AG20443 (cell line): ENCODE measurements at places on chromosomes 6 and 20.

- DNase-seq, result no peak
Measured at GRCh38 chr20:17501701-17502100, 29.5 kb downstream of the BFSP1 start.

GRCh38 chr6:106142876-106143431 is 56.8 kb downstream of the PRDM1 start:
- DNase-seq, result no peak

- no peak for DNase-seq
Measured at GRCh38 chr20:32116079-32116521, 6.6 kb downstream of the TM9SF4 start.

DNA sequence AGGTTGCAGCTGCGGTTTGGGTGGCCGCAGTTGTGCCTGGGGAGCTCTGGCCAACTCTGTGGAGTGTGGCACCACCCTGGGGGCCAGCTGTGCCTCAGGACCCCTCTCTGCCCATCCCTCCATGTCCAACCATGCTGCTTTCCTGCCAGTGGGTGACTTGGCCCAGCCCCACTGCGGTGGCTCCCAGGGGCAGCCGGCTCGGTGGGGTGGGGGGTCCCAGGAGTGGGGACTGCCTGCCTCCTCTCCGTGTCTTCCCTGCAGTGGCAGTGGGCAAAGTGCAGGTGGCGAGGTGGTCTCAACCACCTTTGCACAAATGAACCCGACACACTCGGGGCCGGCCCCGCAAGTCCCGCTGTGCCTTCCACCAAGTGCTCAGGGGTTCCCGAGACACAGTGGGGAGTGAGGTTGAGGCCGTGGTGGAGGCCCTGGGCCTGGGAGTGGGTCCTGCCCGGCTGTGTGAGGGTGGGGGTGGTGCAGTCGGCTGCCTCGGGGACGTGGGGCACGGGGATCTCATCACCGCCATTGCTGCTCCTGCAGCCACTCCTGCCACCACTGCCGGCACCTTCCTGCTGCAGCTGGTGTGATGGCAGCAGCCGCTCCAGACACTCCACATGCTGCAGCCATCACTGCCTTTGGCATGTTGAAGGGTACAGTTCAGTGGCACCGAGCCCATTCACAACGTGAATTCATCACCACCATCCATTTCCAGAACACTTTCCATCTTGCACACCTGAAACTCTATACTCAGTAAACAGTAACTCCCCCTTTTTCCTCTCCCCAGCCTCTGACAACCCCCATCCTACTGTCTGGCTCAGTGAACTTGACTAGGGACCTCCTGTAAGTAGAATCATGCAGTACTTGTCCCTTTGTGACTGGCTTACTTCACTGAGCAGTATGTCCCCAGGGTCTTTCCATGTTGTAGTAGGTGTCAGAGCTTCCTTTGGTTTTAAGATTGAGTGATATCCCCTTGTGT is 10.7 kb upstream of the SLCO4A1 start:
- no peak for DNase-seq

DNA sequence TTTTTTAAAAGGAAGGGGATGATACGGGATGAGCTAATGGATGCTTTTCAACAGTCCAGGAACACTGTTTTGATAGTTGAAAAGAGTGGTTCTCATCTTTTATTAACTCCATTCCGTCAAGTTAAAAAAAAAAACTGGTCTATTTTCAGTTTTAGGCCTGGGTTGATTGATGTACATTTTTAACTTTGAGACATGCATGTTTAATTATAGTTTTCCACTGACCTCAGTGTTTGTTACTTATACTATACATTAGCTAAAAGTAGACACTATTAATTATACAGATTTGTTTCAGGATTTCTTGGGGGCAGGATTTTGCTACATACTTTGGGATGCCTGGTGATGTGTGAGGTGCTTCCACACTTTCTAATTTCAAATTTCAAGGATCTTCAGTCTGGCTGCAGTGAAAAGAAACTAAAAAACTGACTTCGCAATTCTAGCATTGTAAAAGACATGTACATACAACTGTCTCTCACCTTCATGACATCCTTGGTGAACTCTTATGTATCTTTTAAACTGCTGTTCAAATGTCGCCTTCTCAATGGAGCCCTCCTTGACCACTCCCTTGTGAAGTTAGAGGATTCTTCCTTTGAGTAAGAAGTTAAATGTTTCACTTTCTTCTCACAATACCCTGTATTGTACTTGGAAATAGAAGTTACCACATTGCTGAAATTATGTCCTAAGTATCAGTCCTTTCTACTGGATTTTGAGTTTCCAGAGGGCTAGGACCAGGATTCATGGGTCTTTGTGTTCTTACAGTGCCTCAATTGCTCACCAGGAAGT is 101.7 kb downstream of the TSHZ2 start:
- no peak for DNase-seq

GRCh38 chr6:26474439-26474881 is 16.7 kb downstream of the BTN2A1 start:
- DNase-seq, result no peak

- DNase-seq, result no peak
Measured at GRCh38 chr6:12092762-12093161, 80.7 kb downstream of the HIVEP1 start.

- peak; percentile 70 for DNase-seq
Measured at GRCh38 chr20:51563486-51564332, 21.2 kb upstream of the NFATC2 start.

DNA sequence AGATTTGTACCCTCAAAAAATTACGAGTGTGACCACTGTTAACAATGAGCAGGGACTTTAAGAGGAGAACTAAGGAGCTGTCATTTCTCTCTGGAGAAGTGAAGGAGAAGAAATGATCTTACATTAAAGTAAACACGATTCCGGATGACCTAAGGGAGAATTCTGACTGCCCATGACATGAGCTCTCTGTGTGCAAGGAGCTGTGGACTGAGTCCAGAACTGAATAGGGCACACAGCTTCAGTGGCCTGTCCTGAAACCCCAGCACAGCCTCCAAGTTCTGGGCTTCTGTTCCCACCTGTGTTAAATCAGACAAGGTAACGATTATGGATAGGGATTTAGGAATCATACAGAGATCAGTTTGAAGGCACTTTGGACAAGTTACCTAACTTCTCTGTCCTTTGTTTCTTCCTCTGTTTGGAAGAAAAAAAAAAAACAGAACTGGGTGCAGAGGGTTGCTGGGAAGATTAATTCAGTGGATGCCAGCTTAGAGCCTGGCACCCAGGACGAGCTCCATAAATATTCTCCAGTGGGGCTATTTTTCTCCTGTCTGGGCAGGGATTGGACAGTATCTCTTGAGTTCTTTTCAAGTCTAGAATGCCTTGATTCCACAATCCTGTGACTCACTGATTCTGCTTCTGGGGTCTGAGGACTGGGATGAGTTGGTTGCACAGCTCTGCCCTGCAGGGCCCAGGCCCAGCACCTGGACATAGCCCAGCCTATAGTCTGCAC is 65.7 kb downstream of the MRPL14 start:
- DNase-seq, result no peak

GRCh38 chr6:36743538-36744303 is 46.1 kb downstream of the RAB44 start:
- DNase-seq, result no peak

- DNase-seq, result no peak
Measured at GRCh38 chr6:70424291-70424690, 11.0 kb downstream of the FAM135A start.

GRCh38 chr6:132316970-132317369 is 84.3 kb downstream of the MOXD1 start:
- no peak for DNase-seq

DNA sequence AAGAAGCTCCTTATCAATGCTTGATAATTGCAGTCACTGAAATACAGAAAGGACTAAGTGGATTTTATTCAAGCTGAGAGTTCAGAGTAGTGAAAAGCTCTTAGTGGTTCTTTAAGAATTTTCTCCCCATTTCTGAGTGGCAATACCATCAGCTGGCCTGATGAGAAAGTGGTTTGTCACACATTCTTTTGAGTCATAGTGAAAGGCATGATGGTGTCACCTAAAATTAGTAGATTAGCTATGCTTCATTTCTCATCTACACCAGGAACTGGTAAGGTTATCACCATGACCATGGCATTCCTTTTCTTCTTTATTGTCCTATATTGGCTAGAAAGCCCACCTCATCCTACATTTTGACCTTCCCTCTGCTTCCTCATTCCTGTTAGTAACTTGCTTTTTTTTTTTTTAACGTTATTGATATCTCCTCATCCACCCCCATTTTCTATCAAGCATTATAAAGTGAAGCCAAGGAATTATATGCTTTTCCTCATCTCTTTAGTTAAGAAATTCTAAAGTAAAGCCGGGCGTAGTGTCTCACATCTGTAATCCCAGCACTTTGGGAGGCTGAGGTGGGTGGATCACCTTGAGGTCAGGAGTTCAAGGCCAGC is 67.4 kb upstream of the LOC128125822 start:
- DNase-seq, result no peak

- DNase-seq, result no peak
Measured at GRCh38 chr6:6824381-6824780, 235.9 kb downstream of the LY86 start.

- DNase-seq, result peak; percentile 82
Measured at GRCh38 chr20:32483351-32484224, 101.5 kb downstream of the NOL4L start.

DNA sequence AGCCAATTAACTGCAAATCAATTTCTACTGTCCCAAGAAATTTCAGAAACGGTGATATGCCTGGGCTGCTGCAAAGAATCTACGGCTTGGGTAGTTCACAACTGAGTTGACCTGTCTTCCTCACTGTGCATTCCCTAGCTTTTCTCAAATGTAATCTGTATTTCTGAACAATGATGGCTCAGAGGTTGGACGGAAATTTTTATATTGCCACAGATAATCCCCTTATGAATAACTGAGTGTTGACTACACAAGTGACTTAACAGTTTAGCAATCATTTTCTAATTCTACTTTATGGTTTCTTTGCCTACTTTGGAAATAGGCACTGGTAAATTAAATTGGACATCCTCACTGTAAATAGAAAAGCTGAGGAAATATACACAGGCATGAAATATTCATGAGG is 94.5 kb downstream of the ARHGAP18 start:
- DNase-seq, result no peak

DNA sequence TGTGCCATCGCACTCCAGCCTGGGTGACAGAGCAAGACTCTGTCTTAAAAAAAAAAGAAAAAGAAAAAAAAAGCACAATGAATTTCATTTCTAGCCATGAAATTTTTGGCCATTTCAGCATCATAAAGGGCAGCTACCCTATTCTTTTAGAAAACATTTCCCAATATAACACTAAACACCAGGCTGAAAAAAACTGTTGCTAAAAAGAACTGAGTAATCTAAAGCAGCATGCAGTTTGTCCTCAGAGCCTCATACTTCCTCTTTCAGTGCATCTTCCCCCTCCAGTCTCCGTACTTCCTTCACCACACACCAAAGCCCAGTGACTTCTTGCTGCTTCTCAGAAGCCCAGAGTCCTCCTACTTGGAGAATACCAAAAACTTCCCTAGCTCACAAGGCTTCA is 5.6 kb upstream of the IFNGR1 start:
- DNase-seq, result no peak

- no peak for DNase-seq
Measured at GRCh38 chr20:44041001-44041400, 126.3 kb downstream of the TOX2 start.

DNA sequence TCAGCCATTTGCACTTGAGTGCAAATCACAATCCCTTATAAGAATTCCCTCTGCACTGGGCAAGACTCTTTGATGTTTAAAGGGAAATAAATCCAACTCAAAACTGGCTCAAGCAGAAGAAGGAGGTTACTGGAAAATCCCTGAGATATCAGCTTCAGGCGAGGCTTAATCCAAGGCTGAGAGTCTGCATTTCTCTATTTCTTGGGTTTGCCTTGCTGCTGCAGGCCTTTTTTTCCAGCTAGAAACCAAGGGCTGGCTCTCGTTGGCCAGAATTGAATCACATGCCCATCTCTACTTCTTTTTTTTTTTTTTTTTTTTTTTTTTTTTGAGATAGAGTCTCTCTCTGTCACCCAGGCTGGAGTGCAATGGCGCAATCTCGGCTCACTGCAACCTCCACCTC is 11.7 kb downstream of the HCK start:
- DNase-seq, result no peak

GRCh38 chr6:37960139-37960935 is 140.8 kb downstream of the ZFAND3 start:
- DNase-seq, result no peak

GRCh38 chr6:79737172-79737571 is 106.0 kb downstream of the SH3BGRL2 start:
- DNase-seq, result no peak

GRCh38 chr6:34146801-34147592 is 1.1 kb upstream of the GRM4 start:
- peak; percentile 48 for DNase-seq

DNA sequence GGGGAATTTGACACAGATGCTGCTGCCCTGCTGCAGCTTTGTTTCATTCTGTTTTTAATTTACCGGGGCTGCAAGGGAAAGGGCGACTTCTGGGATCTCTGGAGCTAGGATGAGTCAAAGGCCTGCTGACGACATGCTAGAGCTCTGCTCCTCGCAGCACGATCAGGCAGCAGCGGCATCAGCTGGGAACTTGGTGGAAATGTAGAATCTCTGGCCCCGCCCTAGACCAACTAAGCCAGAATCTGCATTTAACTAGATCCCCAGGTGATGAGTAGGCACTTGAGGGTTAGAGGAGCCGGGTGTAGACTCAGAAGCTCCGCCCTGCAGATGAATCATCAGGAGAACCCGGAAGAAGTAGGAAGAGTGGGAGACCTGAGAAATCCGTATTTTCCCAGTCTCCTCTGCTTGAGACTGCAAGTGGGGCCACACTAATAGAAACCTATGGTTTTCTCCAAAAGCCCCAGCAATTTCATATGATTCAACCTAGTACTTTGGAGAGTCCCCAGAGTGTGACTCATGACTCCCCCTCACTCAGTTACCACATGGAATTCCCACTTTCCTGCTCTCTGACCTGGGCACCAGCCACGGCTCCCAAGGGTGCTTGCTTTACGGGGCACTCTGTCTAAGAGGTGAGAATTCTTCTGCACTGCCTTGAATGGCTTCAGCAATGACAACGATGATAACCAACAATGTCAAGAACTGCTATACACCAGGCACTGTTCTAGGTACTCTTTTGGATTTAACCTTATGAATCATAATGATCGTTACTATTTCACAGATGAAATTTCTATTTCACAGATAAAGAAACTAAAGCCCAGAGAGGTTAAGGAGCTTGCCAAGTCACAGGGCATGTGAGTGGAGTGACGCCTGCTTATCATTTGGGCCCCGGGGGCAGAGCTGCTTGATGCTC is 18.1 kb downstream of the TUBB2B start:
- DNase-seq, result peak; percentile 90

GRCh38 chr6:138722425-138723371 is 50.9 kb upstream of the CCDC28A start:
- DNase-seq, result peak; percentile 23

DNA sequence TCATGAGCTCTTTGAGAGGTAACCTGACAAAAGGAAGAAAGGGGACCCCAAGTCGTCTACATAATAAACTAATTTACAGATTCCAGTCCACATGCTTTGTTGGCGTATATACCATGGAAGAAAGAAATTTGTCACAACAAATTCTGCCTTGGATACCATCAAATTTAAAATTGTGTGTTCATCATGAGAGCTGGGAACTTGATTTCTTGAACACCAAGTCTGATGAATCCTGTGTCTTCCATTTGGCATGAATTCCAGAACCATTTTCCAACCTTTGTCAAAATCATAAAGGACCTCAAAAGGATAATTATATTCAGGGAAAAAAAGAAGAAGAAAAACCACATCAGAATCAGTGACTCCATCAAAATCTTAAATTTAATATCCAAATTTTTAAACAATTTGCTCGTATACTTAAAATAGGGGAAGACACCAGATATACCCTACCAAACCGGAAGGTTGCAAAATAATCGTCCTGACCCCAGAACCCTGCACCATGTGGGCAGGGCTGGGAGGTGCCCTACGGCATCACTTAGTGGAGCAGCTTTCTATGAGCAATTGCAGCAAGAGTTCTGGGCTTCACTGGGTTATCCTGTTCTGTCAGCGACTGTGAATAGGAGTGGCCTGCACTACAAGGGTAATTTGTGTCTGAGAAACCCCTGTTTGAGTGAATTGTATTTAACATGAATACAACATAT is 74.1 kb upstream of the INSM1 start:
- no peak for DNase-seq
